Left lung (tissue), 14 donors: ENCODE measurements at places on chromosomes 7 and 10.

DNA sequence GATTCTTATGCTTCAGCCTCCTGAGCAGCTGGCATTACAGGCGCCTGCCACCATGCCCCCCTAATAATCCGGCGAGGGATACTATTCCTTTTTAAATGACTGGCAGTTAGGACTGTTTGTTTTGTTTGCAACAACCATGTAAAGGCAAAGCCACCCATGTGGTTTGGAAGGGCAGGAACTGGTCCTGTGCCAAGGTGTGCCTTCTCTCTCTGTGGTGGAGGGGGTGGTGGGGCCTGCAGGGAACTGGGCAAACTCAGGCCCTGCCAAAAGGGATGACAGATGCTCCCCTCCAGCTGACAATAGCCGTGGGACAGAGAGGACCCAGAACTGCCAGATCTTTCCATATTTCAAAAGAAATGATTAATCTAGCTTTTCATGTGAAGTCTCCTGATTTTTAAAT, 23.5 kb upstream of the WAPL start:
- no peak for DNase-seq

GRCh38 chr10:6929148-6929830, 349.2 kb upstream of the PRKCQ start:
- DNase-seq: no peak

GRCh38 chr10:86365346-86366032, 1.1 kb downstream of the GRID1 start:
- no peak for DNase-seq

DNA sequence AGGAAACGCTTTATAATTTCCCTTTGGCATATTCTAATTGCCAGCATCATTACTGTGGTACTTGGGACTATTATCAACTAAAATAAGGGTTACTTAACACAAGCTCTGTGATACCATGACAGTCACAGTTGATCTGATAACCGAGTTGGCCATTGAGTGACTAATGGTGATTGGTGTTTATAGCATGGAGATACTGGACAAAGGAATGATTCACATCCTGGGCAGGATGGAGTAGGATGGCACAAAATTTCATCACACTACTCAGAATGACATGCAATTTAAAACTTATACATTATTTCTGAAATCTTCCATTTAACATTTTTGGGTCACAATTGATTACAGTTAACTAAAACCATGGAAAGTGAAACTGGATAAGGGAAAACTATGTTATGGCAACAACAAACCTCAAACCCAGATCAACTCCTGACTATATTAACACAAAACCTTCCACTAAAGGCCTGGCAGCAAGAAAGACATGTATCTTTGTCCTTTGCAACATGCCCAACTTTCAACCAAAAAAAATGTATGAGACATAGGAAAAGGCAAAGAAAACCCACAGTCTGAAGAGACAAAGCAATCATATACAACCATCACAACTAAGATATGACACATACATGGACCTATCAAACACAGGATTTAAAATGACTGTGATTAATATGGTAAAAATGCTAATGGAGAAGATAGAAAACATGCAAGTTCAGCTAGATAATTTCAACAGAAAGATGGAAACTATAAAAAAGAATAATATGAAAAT, 208.5 kb upstream of the NRP1 start:
- no peak for DNase-seq

- no peak for DNase-seq
These were observed 70.3 kb upstream of the LOXL4 start for GRCh38 chr10:98338318-98338717.

DNA sequence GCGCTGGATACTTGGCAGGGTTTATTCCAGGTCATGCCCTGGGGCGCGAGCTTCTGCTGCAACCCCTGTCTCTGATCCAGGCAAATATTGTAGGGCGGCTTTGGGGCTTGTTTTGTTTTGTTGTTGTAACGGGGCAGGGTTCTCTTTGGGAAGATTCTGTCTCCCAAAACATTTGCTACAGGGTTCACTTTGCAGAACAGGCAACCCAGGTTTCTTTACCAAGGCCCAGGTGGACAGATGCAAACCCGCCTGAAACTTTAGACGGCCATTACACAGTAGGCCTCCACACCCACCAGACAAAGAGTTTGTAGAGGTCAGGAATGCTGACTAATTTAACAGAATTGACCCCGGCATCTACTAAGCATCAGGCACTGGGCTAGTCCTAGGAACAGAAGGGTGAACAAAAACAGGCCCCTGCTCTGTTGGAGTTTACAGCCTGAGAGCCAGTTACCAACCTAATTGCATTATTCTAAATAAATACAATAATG, 567 bp upstream of the CDCA7L start:
- no peak for DNase-seq

DNA sequence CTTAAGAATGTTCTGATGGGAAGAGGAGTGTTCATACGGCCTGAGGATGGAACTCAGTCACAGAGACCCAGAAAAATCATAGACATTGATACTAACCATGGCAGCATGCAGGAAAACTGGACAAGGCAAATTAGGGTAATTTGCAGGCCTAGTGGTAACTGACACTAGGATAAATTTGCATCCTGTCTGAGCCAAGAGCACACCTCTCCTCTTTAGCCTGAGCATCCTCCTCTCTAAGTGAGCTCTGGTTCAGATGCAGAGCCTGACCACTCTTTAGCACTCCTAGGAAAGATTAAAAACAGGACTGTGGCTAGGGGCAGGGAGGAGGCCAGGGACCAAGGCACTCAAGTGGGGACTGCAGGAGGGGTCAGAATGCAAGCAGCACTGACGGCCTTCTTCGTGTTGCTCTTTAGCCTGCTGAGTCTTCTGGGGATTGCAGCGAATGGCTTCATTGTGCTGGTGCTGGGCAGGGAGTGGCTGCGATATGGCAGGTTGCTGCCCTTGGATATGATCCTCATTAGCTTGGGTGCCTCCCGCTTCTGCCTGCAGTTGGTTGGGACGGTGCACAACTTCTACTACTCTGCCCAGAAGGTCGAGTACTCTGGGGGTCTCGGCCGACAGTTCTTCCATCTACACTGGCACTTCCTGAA, at the start of gene TAS2R41:
TAS2R41 (plus strand) TSS at position 373 of the 650 bp plus-strand sequence; CDS start at position 373, 0 bp downstream.
- DNase-seq: no peak

DNA sequence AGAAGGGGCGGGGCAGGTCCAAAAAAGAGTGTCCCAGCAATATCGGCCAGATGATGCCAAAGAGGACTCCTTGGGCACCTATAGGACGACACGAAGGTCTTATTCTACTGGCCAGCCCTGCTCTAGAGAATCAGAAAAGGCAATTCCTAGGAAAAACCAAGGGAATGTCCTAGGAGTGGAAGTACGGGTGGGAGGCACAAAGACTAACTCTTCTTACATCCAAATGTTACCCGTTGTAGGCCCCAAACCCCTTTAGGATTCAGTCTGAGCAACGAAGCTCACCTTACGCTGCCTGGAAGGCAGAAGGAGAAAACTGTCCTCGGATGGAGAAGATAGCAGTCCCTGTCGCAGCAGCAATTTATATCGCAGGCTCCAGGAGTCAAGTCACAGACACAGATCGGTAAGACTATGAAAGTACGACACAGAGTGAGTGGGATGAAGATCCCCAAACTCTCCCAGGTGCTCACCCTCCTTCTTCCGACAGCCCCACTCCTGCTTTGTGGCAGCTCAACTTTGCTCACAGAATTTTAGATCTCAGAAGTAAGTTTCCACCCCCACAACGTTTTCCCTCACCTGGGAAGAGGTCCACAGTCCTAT, 558 bp downstream of the TCTN3 start:
- no peak for DNase-seq

DNA sequence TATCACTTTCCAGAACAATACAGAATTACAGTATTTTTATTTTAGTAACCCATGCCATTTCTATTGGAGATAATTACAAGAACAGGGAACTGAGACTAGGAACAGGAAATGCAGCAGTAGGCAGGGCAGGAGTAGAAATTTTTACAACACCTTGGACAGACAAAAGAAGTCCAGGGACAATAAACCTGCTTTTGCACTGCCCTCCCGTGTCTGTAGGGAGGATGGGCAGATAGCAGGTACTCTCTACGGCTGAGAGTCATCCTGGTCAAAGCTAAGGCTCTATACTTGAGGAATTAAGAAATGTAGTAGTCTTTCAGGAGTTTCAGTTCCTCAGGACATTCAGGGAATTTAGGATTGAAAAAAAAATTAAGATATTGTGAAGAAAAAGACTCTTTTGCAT, 63.4 kb downstream of the VAX1 start:
- no peak for DNase-seq

- DNase-seq: peak; percentile 77
These were observed at the start of gene LRRN3 for GRCh38 chr7:111090846-111091245. Gene LRRN3 (plus strand): TSS chr7:111091127. CDS start chr7:111122773, 31,646 bp downstream.

- no peak for DNase-seq
These were observed 76.2 kb upstream of the PPP2R2D start for GRCh38 chr10:131824371-131825149.

GRCh38 chr10:111973306-111973705, 210.3 kb downstream of the GPAM start:
- no peak for DNase-seq

GRCh38 chr7:40221836-40222235, 87.0 kb downstream of the SUGCT start:
- no peak for DNase-seq

GRCh38 chr10:55426138-55426537, 625.1 kb upstream of the PCDH15 start:
- no peak for DNase-seq

- no peak for DNase-seq
These were observed 8.7 kb upstream of the CDHR1 start for GRCh38 chr10:84185526-84186175.

GRCh38 chr10:68171539-68172080, 60.3 kb downstream of the ATOH7 start:
- DNase-seq: no peak

GRCh38 chr7:151774951-151775350, 102.0 kb downstream of the PRKAG2 start:
- DNase-seq: no peak

GRCh38 chr7:1555813-1556543, at the start of gene TMEM184A:
Gene TMEM184A (minus strand): TSS chr7:1556205. CDS start chr7:1555484, 721 bp downstream.
- DNase-seq: peak; percentile 77

DNA sequence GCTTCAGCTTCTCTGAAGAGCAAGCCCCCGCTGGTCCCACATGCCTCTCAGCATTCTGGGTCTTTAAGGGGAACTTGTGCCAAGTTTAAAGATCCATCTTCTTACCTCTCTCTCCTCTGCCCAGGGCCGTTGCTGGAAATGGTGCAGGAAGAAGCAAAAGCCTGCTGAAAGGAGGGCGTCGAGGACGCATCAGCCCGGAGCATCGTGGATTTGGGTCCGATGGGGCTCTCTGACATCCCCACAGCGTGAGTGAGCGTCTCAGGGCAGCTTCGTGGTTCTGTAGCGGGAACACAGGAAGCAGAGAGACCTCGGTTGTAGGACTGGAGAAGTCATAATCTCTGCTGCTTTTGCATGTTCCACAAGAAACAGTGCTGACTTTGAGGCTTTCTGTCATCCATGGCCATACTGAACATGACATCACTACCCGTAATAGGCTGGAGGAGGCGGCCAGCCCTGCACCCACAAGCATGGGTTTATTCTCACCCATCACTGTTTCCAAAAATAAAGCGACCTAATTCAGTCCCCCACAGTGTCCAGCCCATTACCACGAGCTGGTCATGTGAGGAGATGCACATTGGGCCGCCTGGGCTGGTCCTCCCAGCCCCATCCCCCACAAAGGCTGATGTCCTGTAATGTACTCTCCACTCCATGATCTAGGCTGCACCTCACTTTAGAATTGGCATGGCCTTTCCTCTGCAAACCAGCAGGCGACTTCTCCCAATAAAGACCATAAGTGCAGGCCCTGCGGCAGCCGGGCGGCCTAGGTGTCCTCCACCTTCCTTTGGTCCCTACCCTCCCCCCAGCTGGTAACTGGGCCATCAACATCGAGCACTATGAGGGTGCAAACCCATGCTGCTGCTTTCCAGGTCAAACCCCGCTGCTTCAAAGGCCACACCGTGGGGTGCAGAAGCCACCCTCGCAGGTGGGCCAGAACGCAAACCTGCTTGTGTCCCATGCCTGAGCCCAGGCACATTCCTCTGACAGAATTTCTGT, 276.9 kb downstream of the TNS3 start:
- no peak for DNase-seq

DNA sequence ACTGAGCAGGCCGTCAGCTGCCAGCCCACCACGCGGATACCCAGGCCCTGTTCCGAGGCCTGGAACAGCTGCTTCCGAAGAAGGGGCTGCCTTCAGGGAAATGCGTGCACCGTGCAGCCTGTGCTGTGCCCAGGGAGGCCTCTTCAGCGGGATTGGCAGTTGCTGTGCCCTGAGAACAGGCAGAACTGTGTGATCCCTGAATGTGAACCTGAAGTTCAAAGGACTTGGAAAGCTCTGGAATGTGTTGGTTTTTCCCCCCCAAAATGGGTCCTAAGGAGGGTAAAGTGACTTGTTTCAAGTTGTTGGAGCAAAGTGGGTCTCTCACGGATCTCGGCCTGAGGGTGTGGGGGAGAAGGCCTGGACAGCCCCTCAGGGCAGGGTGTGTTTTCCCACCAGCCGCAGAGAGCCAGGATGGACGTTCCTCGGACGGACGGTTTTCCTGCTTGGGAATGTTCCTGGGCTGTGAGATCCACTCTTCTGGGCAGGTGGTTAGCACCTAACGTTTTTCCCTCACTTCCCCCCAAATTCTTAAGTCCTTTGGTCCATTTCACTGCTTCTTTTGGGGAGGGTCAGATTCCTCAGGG, 2.1 kb downstream of the SPRN start:
- no peak for DNase-seq

- no peak for DNase-seq
These were observed 384.6 kb downstream of the ARL4A start for GRCh38 chr7:13072014-13072413.

DNA sequence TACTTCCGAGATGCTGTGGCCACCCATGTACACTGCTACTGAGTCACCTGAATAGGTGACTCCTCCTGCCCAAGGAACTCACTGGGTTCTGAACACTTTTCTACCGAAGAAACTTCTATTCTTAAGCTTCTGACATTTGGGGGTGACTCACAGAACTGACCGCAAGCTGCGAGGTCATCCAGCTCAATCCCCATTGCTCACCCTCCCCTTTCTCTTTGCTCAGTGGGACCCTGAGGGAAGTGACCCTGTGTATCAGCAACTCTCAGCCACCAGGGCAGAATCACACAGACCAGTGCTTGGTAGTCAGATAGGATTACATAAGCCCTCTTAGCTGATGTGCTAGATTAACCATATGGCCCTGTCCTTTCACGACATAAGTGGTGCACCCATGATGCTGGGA, 46.3 kb downstream of the INSYN2A start:
- no peak for DNase-seq

- no peak for DNase-seq
These were observed 1126.1 kb upstream of the LRRN3 start for GRCh38 chr7:109964780-109965179.
